Stomach (tissue), 19 donors: ENCODE measurements at places on chromosomes 16 and 17. TPM values are rescaled to one million over a fixed set of nuclear protein-coding genes. Genes with fewer than 3 reads are reported as not detected.

TSNAXIP1 gene
- 2.2 TPM for total RNA-seq

RPL26 gene
- total RNA-seq = 3,117 TPM

IL21R gene
- not detected for total RNA-seq

CD19 gene
- total RNA-seq = not detected

ZSCAN10 gene
- not detected for total RNA-seq

TP53TG3D gene
- total RNA-seq = not detected

CEP295NL gene
- total RNA-seq = 7.1 TPM

USH1G gene
- total RNA-seq = not detected

EMP2 gene
- 43.3 TPM for total RNA-seq

GPR142 gene
- not detected for total RNA-seq

DPEP2 gene
- total RNA-seq = 3.1 TPM

G6PC1 gene
- not detected for total RNA-seq
